Osteoblast (primary cell): ENCODE measurements at places on chromosomes 5 and 9. TPM values are rescaled to one million over a fixed set of nuclear protein-coding genes. Genes with fewer than 3 reads are reported as not detected.

- DNase-seq: no peak
These were observed 49.0 kb upstream of the KDM4C start for GRCh38 chr9:6708732-6709131.

DNA sequence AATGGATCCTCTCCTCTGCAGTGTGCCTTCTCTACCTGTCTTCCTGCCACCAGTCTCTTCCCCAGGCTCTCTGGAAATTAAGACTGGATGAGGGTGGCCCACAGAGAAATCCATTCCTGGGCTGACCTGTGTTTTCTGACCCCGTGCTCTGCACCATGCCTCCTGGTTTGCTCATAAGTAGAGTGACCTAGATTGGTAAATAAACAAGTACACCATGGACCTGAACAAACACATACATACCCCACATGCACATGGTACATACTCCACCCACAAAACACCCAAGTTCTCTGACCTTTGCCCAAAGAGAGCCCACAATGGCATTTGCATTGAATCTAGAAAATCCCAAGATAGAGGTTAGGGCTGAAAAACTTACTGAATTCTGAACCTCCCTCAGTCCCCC, 77.5 kb upstream of the PLPP6 start:
- no peak for DNase-seq

DNA sequence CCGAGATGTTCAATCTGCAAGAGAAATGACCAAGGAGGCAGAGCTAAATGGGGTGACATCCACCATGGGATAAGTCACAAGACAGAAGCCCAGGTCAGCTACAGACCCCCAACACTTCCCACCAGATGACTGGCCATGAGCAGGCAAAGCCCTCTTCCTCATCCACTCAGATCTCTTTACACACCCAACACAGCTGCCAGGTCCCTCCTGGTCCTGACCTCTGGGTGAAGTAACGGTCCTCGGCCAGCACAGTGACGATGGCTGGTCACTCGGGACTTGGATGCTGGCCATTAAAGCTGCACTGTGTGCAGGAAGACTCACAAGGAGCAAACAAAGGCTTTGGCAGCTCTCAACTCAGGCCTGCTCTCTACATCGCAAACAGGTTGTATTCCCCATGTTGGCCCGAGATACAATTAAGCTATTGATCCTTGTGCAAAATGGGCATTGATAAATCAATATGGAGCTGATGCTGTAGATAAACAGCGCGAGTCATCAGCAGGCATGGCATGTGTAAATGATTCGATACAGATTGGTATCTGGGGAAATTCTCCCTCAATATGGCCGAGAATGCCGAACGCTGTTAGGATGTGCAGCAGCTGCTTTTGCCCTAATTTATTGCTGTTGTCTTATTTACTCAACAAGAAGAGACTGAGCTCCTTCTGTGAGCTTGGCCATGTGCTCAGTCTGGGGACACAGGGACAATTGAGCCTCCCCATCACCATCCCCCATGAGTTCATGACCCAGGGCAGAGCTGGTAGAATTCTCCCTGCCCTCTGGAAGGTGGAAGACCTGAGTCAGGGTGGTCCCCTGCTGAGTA, 98.7 kb downstream of the C5orf15 start:
- DNase-seq: no peak

The HAPLN1 gene
- 18.8 and 36.5 TPM in 2 replicates for total RNA-seq

GRCh38 chr5:137245438-137245837, 253.7 kb downstream of the SPOCK1 start:
- no peak for DNase-seq

DNA sequence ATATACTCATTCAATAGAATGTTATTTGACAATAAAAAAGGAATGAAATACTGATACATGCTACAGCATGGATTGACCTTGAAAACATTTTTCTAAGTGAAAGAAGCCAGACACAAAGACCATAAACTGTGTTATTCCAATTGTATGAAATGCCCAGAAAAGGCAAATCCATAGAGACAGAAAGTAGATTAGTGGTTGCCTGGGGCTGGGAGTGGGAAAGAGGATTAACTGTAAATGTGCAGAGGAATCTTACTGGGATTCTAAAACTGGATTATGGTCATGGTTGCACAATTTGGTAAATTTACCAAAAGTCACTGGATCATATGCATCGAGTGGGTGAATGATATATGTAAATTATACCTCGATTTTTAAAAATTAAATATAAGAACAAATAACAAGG, 88.1 kb downstream of the GLIS3 start:
- no peak for DNase-seq
